KBM-7 (cell line): ENCODE measurements at places on chromosomes 7 and 10.

DNA sequence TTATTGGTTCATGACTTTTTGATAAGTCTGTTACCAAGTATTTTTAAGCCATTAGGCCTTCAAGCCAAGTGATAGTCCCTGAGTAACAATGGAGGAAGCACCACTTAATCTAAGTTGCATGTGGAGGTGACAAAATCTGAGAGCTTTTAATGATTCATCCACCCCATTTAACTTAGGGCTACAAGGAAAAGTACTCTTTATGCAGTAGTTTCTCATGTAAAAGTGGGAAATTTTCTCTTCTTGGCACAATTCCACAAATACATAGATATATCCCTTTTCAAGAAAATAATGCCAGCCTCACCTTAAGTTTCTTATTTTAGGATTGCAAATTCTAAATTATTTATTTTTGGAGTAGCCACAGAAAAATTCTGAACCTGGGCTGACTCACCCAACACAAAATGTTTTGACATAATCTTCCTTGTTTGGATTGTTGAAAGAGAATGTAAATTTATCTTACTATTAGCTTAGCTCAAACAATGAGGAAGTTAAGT lies 85.7 kb downstream of the SUGCT start:
- DNase-seq: no peak

- DNase-seq: peak; percentile 32
Observed at GRCh38 chr10:132848291-132848701, 62.3 kb upstream of the NKX6-2 start.

GRCh38 chr10:98134117-98134430 lies 383 bp upstream of the R3HCC1L start:
- no peak for DNase-seq

GRCh38 chr7:83640240-83640639 lies 8.7 kb downstream of the SEMA3E start:
- DNase-seq: no peak

- DNase-seq: no peak
Observed at GRCh38 chr7:92827464-92828120, 8.8 kb downstream of the CDK6 start.

GRCh38 chr7:125877246-125877645 lies 947.6 kb upstream of the POT1 start:
- no peak for DNase-seq

GRCh38 chr10:84632866-84633265 lies 304.5 kb downstream of the CCSER2 start:
- no peak for DNase-seq

DNA sequence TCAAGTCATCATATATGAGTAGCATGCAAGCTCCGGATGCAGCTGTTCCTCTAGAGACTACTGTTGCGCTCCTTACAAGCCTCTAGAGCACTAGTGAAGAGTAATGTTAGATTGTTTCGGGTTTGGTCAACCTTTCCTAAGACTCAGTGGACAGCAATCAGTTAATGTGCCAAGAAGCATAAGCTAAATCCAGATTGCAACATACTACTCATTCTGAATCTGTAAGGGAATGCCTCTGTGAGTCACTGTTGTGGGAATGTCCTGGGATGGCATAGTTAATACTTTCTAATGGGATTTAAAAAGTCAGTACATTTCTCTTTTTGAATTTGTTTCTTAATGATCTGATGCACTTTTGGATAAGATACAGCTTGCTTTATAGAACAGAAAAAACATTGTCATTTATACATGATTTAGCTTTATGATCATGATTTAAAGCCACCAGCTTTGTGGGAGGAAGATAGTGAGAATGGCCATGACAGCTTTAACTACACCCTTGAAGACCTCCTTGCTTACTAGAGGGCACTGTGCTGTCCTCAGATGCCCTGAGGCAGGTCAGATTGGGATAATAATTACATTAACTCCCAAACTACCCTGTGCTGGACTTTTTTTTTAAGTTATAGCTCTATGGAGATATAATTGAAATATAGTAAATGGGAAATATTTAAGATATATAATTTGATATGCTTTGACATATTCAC lies 138.4 kb downstream of the SDK1 start:
- DNase-seq: no peak

- no peak for DNase-seq
Observed at GRCh38 chr10:19847321-19847720, 31.1 kb downstream of the PLXDC2 start.

- DNase-seq: peak; percentile 13
Observed at GRCh38 chr10:125201108-125201524, 40.8 kb upstream of the CTBP2 start.

- peak; percentile 44 for DNase-seq
Observed at GRCh38 chr10:58335306-58336005, 650 bp downstream of the UBE2D1 start.

DNA sequence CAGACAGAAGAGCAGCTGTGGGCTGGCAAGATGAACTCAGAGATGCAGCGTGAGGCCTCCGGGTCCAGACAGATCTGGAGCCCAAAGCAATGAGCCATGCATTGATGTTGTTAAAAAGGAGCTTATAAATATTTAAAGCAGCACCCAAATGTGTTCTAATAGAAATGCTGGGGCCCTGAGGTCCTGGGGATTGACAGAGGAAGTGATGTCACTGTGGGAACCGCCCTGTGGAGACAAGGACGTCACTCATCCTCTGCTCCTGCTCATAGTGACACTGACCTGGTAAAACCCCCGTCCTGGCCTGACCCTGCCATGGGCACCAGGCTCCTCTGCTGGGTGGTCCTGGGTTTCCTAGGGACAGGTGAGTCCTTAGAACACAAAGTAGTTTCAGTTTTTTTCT lies 197.0 kb upstream of the PRSS58 start:
- DNase-seq: no peak

GRCh38 chr7:155867734-155868400 lies 55.6 kb upstream of the SHH start:
- no peak for DNase-seq

GRCh38 chr10:64067009-64067606 lies 545.9 kb downstream of the REEP3 start:
- no peak for DNase-seq

DNA sequence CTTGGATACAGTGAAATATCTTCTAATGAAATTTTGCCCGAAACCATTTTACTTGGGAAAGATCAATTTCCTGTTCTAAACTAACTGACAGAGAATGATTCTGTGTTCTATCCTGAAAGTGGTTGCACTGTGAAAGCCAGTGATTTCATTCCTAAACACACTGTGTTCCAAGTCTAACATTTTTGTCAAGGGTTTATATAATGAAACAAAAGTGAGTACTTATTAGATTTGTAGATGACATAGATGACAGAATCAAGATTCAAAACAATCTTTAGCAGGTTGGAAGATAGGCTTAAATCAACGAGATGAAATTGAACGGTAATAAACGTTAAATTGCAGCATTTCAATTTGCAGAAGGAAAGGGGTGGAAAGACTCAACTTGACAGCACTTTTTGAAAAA lies 13.3 kb downstream of the KAT6B start:
- no peak for DNase-seq

DNA sequence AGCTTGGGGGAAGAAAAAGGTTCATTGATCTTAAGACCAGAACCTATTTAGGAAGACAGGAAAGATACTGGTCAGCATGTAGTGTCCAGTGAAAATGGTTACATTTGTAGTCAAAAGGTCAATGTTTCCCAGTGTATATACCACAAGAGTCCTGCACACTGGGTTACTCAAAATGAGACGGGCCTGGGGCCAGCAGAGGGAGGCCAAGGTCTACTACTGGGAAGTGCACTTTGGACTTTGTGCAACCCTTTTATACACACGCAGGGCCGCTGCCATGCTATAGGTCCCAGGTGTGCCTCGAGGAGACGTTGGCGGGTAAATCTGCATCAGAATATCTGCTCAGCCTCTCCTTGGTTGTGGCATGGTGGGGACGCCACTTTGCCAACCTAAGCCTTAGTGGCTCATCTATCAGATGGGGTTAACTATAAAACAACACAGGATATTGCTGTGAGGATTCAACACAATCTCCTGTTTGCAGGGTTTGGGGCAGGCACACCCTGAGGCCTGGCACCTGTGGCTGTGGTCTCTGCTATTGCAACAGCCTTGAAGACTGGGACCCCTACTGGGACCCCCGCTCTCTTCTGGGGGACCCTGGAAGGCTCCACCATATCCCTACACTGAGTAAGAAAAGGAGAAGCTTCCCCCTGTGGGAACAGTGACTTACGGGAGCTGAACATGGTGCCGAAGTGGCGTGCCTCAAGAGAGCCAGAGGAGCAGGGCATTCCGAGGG lies 19.7 kb downstream of the CLRN3 start:
- DNase-seq: no peak

DNA sequence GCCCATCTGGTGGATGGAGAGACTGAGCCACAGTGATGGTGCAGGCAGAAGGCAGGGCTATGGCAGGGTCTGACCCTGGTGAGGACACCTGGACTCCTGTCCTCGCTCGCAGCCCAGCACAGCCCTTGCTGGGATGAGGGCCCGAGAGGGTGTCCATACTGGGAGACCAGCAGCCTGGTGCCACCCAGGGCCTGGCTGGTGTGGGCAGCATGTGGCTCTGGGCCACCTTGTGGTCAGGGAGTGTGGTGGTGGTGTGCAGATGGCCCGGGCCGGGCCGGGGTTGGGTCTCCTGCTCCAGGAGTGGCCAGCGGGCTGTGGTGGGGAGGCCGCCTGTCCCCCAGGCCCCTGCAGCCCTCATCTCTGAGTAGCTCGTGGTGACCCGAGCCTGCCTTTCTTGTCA lies 14.9 kb downstream of the ADCY1 start:
- no peak for DNase-seq

GRCh38 chr10:112750427-112751167 lies 199.4 kb upstream of the TCF7L2 start:
- no peak for DNase-seq

DNA sequence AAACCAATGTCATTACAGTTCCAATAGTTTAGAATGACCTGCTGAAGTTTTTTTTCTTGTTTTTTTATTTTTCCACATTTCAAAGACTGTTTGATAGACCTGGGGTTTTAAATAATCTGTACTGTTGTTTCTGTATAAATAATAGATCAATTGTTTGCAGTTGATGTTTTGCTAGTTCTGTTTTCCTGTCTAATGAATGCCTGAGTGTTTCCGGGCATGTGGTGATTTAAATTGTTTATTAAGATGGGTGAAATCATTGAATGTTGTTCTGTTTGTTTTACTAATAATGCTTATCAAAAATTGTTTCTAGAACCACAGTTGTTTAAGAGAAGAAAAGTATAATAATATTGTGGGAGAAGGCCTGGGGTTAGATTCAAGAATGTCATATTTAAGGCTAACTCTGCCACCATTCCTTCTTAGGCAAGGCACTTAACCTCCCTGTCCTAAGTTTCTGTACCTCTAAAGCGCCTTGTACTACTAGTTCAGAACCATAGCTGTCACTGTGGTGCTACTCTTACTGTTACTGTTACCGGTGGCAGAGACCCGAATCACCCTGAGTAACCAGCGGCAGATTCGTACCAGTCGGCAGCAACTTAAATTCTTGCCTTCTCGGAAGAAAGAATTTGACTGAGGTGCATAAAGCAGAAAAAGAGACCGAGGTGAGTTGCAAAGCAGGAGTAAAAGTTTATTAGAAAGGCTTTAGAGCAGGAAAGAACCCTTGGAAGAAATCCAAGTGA lies 1014.1 kb downstream of the REEP3 start:
- DNase-seq: no peak

DNA sequence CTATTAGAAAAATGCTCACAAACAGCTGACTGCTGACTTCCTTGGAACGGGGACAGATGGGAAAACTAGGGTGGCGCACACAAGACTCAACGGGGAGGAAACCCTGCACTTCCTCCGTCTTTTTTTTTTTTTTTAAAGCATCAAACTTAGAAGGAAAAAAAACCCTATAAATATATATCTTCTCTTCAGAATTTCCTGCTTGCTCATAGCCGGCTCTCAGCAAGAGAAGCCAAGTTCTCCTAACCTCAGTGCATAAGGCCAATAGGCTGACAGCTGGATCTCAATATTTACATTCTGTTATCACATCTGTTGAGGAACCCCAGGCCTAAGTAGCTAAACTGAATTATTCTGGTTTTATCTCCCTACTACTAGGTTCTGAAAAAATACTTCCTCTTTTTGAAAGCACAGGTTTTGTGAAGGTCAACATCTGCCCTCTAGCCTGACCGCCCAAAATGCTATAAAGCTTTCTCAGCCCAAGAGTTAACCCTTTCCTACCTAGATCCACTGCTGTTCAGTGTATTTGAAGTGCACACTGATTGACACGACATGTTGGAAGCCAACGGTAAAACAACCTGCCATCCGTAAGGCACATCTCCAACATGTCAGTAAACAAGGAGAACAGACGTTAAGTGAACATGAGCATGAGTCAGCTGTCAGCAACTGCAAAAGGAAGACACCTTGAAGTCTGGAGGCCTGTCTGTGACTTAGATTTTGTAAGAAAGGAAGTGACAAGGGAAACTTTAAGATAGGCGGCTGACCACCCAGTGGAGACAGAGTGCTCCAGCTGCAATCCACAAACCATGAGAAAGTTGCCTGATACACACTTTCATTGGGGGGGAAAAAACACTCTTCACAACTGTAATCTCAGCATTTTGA lies 83.8 kb downstream of the EBLN1 start:
- peak; percentile 92 for DNase-seq

GRCh38 chr7:102425639-102426267 lies 7.6 kb upstream of the ORAI2 start:
- peak; percentile 45 for DNase-seq

GRCh38 chr7:7585241-7585928 lies 18.7 kb downstream of the MIOS start:
- DNase-seq: no peak

DNA sequence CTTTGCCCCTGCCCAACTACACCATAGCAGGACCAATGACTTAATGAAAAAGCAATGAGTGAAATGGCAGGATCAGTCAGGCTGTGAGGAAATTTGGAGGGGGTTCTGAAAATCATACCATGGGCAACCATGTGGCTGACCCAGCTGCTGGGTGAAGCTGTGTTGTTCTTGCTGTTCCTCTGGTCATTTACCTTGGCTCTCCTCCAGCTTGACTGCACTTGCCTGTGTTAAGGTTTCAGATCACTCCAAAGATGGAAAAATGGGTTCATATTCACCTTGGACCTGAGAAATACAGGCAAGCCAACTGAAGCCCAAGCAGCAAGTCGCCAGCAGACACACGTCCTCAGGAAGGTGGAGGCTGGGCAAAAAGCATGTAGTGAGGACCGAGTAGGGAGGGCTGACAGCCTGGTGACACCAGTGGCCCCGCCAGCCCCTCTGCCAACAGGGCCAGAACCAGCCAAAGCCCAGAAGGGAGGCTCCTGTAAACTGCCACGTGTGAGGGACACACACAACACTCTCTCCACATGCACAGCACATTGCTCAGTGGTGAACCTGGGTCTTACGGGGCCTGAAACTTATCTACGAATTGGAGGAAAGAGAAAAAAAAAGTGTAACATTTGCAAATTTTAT lies 40.1 kb downstream of the PARP12 start:
- no peak for DNase-seq

DNA sequence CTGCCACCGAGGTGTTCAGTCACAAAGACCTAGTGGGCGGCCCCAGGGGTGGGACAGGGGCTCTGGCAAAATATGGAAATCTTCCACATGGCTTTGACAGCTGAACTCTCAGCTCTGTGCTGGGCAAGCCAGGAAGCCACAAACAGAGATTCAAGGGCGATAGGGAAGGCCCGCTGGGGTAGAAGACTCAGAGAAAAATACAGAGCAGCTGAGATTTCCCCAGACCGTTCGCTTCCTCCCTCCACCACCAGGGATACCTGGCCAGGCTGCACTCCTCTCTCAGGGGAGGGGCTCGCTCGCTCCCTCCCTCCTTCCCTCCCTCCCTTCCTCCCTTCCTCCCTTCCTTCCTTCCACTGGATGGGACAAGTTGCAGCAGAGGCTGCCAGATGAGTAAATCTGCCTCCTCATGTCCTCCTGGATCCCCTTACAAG lies 260.5 kb downstream of the PRPF18 start:
- DNase-seq: no peak
